Vagina (tissue), 2 donors: ENCODE measurements at places on chromosomes 6 and 20. TPM values are rescaled to one million over a fixed set of nuclear protein-coding genes. Genes with fewer than 3 reads are reported as not detected.

GRCh38 chr20:46246559-46246958, 61.7 kb downstream of the CDH22 start:
- H3K27ac ChIP-seq: no peak overlapping the region
- H3K4me1 ChIP-seq: no peaks in the 10 kb centered on the region
- DNase-seq: no peak

DNA sequence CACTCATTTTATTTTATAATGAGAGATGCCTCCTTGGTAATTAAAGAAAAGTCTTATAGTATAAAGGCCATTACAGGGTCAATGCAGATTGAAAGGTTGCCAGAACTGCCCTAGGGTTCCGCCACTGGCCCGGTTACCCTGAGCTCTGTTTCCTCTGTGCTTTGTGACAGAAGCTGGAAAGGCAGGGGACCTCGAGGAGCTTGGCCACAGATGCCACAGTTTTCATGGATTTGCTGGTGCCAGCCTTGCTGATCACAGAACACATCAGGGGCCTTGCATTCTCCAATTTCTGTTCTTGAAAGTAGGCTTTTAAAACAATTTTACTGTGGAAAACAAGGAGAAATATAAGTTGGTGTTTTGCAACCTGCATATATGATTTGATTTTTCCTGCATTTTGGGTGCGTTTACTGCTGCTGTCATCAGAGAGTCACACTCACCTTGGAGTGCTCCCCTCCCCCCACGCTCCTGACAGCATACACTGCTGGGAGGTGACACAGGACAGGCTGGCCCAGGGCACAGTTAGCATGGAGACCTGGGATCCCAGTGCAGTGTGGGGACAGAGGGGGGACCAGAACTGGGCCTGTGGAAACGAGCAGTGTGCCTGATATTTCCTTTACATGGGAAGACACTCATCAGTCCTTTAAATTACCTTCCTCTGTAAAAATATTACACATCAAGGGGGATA, 142.8 kb downstream of the CFAP61 start:
- H3K4me1 ChIP-seq: no peaks in the 10 kb centered on the region
- no peak overlapping the region for H3K27ac ChIP-seq
- H3K4me3 ChIP-seq: no peak overlapping the region
- no peak for DNase-seq
- H3K36me3 ChIP-seq: no peaks in the 10 kb centered on the region
- H3K27me3 ChIP-seq: no peaks in the 10 kb centered on the region

Gene SIGLEC1
- 8.8 TPM for total RNA-seq

DNA sequence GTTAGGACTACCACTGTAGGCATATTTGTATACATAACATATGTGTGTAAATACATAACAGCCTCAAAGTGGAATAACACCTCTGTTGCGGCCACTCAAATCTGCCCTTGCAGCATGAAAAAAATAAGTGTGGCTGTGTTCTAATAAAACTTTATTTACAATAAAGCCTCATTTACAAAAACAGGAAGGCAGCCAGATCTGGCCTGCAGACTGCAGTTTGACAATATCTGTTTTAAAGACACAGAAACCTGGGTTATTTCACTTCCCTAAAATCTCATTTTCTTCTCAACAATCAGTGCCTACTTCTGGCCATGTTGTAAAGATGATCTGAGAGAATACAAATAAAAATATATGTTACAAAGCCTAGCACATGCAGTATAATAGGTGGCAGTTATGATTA, 53.9 kb upstream of the SCML4 start:
- no peak for DNase-seq
- no peaks in the 10 kb centered on the region for H3K4me1 ChIP-seq
- H3K36me3 ChIP-seq: peaks cover 32% of the 10 kb centered on the region
- no peaks in the 10 kb centered on the region for H3K27me3 ChIP-seq
- H3K4me3 ChIP-seq: no peak overlapping the region

Gene MAD2L1BP
- total RNA-seq: 58.4 TPM

DNA sequence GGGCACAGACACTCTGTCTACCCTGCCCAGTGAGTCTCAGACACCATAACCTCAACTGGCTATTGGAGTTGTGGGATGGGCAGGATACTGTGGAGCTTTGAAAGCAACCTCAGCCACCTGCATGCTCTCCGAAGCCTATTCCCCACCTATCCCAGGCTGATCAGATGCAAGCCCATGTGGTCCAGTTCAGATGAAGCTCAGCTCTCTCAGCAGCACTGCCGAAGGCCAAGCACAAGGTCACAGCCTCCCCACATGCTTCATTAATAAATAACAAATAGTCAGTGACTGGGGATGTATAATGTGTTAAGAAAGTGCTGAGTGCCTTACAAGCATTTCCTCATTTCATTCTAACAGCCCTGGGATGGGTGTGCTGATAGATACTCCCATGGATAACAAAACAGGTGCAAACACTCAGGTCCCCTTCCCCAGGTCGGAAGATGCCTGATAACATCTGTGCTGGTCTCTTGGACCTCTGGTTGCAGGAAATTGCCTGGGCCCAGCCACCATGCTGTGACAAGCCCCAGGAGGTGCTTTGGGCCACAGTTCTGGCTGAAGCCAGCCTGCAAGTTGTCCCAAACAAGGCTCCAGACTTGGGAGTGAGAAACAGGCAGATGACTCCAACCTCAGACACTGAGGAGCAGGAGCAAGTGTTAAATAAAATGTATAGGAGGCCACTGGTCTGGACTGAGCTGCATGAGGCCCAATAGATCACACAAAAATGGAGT, 3.7 kb downstream of the ACSS1 start:
- H3K4me1 ChIP-seq: peaks cover 82% of the 10 kb centered on the region
- peak overlapping the region; percentile 93 for H3K27ac ChIP-seq
- no peaks in the 10 kb centered on the region for H3K27me3 ChIP-seq
- DNase-seq: no peak
- no peaks in the 10 kb centered on the region for H3K36me3 ChIP-seq

DNA sequence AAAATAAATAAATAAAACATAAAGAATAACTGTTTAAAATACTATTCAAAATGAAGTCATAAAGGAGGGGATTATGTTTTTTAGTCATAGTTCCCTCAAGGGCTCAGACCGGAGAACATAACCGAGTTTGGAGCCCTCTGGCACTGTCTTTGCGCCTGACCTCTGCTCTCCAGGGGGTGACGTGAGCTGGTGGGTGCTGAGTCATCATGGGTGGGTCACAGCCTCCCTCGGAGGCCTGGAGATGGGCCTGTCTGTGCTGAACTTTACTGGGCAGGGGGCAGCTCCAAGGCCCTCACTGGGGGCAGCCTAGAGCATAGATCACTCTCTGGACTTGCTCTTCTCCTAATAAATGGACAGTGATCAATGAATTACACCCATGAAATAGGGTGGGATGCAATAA, 3.1 kb upstream of the MAVS start:
- DNase-seq: no peak
- H3K27me3 ChIP-seq: no peaks in the 10 kb centered on the region
- no peak overlapping the region for H3K27ac ChIP-seq
- no peaks in the 10 kb centered on the region for H3K36me3 ChIP-seq

GRCh38 chr6:63114610-63115211, 96.6 kb upstream of the FKBP1C start:
- no peak overlapping the region for H3K4me3 ChIP-seq
- H3K36me3 ChIP-seq: no peaks in the 10 kb centered on the region
- no peak for DNase-seq

DNA sequence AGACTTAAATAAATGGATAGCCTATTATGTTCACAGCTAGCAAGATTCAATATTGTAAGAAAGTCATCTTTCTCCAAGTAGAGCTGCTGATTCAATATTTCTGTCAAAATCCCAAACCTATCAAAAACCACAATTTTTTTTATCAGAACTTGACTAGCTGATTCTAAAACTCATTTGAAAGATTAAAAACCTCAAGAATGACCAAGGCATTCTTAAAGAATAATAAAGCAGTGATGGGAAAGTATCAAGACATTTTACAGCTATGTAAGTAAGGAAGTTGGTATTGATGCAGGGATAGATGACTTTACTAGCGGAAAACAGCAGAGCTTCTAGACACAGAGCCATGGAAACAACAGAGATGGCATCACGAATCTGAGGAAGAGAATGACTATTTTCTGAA, 64.7 kb downstream of the SAMD3 start:
- no peak overlapping the region for H3K4me3 ChIP-seq
- no peaks in the 10 kb centered on the region for H3K4me1 ChIP-seq
- no peaks in the 10 kb centered on the region for H3K27me3 ChIP-seq
- no peak overlapping the region for H3K27ac ChIP-seq
- no peak for DNase-seq

DNA sequence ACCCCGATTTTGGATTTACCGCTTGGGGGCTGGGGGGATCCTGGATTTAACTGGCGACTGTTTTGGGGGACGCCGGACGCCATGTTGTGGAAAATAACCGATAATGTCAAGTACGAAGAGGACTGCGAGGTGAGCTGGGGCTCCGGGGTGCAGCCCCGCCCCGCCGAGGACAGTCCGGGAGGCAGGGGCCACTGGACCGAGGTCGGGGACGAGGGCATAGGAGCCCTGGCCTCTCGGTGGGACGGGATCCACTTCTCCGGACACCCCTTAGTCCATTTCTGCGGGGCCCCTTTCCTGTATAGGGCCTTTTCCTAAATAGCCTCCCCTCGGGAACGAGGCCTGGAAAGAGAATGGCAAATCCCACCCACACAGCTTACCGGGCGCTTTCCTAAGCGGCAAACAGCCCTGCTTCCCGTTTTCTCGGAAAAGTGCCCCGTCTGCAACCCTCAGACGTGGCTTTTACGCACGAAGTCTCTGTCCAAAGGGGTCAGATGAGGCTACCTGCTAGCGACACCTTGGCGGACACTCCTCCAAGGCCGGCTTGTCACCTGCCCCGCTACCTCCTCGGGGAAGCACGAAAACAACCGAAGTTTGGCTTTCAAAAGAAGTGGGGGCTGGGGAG, 469 bp downstream of the TFAP2C start:
- no peaks in the 10 kb centered on the region for H3K36me3 ChIP-seq
- no peak for DNase-seq
- peak overlapping the region; percentile 75 for H3K4me3 ChIP-seq
- H3K27ac ChIP-seq: peak overlapping the region; percentile 92
- peaks cover 68% of the 10 kb centered on the region for H3K4me1 ChIP-seq
- H3K27me3 ChIP-seq: no peaks in the 10 kb centered on the region

DNA sequence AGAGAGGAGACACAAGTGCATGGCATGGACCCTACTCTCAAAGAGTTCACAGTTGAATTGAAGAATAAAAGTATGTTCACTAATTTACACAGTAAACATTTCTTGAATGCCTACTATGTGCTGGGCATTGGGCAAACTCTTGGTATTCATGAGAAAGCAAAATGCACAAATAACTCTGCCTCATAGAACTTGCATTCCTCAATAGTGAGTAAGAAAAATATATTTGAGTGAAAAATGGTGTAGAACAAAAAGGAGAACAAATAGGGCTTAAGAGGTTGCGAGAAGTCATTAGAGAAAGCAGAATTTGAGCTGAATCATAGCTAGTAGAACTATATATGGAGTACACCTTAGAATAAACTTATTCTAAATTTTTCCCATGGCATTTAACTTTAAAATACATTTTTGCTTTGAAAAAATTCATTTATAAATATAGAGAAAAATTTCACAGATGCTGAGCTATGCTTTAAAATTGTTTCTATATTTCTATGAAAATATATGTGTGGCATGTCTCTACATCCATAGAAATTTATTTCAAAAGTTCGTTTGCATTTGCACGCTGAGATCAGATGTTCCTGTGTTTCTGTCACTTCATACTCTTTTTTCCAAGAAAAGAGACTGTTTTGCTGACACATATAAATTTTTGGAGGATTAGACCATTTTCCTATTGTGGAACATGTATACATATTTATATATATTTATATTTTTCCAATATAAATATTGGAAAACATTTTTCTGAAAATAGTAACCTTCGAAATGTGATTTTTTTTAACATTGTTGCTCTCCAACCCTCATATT, 236.1 kb downstream of the KCNQ5 start:
- DNase-seq: no peak
- no peaks in the 10 kb centered on the region for H3K27me3 ChIP-seq
- H3K36me3 ChIP-seq: no peaks in the 10 kb centered on the region
- no peak overlapping the region for H3K27ac ChIP-seq
